AG08395 (cell line): ENCODE measurements at places on chromosomes 6 and 20.
A peak's percentile ranks its signal among the peaks of the same experiment; 100 is the strongest.

DNA sequence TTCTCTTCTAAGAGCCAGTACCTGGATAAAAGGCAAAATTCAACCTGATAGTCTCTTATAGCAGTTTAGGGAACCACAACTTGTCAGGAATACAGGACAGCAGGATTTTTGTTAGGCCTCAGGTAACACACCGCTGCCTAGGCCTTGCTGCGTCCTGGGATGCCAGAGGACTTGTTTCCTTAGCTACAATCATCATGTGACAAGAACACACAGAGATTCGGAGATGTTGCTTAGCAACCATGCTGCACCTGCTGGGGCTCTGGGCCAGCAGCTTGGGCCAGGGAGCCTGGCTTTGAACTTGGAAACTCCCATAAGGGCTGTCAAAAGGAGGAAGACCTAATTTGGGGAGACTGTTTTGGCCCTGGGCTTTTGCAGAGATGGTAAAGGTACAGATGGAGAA is 36.1 kb upstream of the CHD6 start:
- DNase-seq: no peak

GRCh38 chr20:46764068-46764467 is 54.6 kb downstream of the SLC2A10 start:
- no peak for DNase-seq

GRCh38 chr6:169139179-169139971 is 114.3 kb downstream of the THBS2 start:
- DNase-seq: no peak

GRCh38 chr6:161226009-161226964 is 47.6 kb downstream of the AGPAT4 start:
- DNase-seq: no peak

- DNase-seq: no peak
Observed at GRCh38 chr6:16757332-16757731, 3.9 kb downstream of the ATXN1 start.

- DNase-seq: no peak
Observed at GRCh38 chr6:127481628-127482027, 22.4 kb upstream of the KIAA0408 start.

DNA sequence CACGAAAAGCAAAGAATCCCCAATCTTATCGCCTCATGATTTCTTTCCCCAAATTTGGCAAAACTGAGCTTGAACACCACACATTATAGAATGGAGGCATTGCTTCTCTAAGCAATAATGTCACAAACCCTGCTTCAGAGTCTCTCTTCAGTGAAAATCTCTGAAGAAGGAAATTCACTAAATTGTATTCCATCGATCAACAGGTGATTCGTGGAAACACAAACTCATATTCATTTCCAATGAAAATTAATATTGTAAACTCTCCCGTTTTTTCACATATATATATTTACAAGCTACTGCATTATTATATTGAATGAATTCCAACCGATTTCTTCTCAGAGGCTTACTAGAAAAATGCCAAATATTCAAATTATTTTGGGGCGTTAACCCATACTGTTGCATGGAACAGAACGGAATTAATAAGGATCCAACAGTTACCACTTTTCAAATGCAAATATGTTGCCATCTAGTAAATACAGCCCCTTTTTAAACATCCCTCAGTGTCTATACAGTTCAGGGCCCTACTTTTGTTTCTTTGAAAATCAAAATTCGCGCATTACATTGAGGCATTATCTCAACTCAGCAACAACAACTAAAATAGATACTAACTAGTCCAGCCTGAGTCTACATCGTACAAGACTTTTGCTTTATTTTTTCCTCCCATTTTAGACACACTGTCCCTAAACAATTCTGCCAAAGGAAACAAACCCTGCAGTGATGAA is 1.3 kb downstream of the KIF13A start:
- DNase-seq: no peak

DNA sequence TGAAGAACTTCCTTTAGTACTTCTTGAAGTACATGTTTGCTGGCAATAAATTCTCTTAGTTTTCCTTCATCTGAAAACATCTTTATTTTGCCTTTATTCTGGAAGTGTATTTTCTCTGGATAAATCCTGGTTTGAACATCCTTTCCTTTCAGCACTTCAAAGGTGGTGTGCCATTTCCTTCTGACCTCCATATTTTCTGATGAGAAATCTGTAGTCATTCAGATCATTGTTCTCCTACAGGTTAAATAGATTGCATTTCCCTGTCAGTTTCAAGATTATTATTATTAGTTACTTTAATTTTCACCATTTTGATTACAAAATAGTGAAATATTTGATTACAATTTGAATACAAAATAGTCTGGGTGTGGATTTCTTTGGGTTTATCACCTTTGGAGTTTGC is 134.5 kb downstream of the CDH26 start:
- DNase-seq: no peak

DNA sequence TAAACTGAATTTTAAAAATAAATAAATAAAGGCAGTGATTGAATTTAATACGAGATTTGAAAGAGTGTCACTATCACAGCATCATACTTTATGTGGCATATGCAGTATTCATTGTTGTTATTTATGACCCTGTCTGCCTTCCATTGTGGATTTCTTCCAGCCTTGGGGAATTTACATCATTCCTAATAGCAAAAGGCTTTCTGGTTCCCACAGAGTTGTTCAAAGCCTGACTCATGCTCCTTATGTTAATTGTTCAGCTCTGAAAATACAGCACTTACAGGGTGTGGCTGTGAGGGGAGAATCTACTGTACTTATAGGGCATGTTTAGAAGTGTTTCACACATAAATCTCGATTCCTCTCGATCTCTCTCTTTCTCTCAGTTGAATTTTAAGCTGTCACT is 54.4 kb downstream of the JAG1 start:
- peak; percentile 84 for DNase-seq

- DNase-seq: peak; percentile 71
Observed at GRCh38 chr20:50655311-50655880, 35.9 kb downstream of the RIPOR3 start.
